ENCODE measurements at places on chromosomes 1 and 21.

GRCh38 chr1:204617256-204618147 lies 68.0 kb downstream of the LRRN2 start:
- DNase-seq = no peak

- no peak for DNase-seq
These were observed 25.8 kb upstream of the LAPTM5 start for GRCh38 chr1:30783256-30783915.

DNA sequence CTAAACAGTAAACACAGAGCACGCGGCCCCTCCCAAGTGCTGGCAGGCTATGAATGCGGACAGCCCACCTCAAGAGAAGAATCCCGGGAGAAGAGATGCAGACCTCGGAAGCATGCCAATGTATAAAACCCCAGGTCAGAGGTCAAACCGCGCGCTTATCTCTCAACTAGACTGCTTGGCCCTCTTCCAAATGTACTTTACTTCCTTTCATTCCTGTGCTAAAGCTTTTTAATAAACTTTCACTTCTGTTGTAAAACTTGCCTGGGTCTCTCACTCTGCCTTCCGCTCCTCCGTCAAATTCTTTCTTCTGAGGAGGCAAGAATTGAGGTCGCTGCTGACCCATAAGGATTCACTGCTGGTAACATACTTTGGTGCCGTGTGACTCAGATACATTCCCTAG lies 216.0 kb downstream of the S1PR1 start:
- DNase-seq = no peak

DNA sequence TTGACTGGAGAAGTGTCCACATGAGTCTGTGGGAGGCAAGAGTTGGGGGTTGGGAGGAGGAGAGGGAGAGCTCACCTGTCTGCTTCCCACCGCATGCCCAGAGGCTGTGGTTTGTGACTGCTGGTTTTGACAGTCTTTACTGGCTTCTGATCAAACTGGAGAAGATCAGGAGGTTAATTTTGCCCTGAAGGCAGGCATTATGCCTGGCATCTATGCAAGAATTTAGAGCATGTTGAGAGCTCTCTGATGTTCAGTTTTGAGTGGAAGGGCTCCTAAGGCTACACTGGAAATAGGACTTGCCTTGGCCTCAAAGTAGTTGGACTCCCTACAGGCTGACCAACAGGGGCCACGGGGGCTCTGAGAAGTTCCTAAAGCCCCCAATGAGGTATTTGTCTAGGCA lies 101.6 kb downstream of the TLR5 start:
- no peak for DNase-seq

DNA sequence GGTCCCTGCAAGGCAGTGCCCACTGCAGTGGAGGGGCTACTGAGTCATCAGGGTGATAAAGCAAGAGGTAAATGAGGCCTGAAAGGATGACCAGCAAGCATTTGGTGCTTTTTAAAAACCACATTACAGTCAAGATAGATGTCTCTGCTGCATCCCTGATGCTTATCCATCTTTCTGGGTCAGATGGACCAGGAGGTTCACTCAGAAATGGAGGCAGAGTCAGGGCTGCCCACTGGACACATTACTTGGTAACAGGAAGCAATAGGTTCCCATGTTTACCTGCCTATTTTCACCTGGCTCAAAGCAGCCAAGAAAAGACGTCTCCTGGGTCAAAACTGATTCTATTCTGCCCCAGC lies 3.6 kb downstream of the SPATA46 start:
- DNase-seq = no peak

GRCh38 chr1:94926915-94927404 lies at the start of gene CNN3:
Gene CNN3, minus strand, starts transcription at chr1:94927110. Its CDS starts 216 bp downstream, at chr1:94926894.
- peak; percentile 34 for DNase-seq

- DNase-seq = no peak
These were observed 27.1 kb downstream of the SLC30A1 start for GRCh38 chr1:211551638-211552460.

DNA sequence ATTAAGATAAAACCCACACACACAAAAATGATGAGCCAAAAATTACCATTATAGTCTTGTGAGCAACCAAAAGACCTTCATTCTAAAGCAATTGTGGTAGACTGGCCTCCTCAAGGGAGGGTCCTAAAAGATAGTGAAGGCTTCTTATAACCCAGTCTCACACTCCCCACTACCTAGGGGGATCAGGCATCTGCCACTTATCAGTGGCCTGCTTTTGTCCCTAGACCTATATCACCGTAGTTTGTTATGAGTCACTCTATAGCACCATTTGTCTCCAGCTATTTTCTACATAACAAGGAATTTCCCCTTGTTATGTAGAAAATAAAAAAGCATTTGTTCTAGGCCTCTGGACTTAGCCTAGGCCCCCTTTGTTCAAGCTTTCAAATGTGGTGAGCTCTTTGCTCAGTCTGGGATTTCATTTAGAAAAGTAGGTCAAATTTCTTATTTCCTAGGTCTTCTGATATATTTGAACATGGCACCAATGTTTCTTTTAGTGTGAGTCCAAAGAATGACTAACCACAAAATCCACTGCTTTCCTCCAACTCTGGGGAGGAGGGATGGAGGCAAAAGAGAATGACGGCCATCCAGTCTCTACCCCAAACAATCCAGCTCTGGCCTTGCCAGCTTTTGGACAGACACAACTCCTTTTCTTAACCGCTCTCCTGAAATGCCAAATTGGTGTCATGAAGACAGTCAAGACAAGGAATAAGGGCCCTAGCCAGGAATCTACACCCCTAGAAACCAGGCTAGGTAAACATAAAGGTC lies 8.9 kb downstream of the ADAR start:
- DNase-seq = no peak

Measured in stimulated activated CD8-positive, alpha-beta memory T cell treated with anti-CD3 and anti-CD28 coated beads, Interleukin-7, amount 100 ng/mL, for 1 hour (primary cell).